ENCODE measurements at places on chromosomes 4 and X. TPM values are rescaled to one million over a fixed set of nuclear protein-coding genes. Genes with fewer than 3 reads are reported as not detected.

DNA sequence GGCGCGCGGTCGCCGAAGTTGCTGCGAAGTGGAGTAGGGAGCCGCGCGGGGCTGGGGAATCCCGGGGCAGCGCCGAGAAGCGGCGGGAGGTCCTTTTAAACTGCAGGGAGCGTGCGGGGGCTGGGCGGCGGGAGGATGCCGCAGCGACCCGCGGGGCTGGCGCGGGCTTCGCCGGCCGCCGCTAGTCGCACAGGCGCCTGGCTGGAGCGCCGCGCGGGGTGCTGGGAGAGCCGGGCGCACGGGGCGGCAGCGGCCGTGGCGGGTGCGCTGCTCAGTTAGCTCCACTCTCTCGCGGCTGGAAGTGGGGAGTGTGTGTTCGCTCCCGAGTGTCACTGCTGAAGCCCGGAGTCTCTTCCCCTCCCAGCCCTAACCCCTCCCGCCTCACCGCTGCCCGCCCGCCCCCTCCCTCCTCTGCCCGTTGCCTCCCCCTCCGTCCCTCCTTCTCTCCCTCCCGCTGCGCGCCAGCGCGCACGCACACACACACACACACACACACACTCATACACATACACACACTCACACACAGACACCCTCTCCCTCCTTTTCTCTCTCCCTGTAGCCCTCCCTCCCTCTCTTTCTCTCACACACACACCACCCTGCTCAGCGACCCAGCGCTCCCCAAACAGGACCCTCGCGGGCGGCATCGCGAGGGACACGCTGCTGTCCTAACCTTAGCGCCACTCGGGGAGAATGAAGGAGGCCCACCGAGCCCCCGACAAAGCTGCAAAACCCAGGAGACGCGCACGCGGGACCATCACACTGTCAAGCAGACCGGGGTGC is at the start of gene NDNF:
TSS of gene NDNF (minus strand) at position 312 of the 780 bp plus-strand sequence. CDS start 26,698 bp downstream, outside the sequence.
- DNase-seq, result peak; percentile 15

GRCh38 chr4:27861802-27862201 is 1001.2 kb downstream of the STIM2 start:
- no peak for DNase-seq

DNA sequence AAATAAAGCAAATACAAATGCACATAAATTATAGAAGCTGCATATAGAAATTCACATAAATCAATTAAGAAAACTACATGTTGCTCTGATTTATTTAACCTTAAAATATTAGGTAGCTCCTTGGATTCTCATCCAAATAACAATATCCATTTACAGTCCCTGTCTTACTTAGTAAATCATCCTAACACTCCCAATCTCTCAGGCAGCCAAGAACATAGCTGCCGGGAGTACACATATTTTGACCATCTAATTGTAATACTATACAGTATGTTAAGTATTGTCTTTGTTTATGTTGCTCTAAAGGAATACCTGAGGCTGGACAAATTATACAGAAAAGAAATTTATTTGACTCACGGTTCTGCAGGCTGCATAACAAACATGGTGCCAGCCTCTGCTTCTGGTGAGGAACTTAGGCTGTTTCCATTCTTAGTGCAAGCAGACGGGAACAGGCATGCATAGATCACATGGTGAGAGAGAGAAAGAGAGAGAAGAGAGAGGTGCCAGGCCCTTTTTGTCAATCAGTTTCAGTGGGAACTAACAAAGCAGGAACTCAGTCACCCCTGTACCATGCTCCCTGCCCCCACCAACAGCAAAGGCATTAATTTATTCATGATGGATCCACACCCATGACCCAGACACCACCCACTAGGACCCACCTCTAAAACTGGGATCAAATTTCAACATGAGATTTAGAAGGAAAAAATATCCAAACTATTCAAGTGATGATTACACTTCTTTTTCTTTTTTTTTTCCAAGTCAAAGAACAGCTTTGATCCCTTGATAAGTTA is 614.8 kb upstream of the TECRL start:
- DNase-seq, result no peak

- DNase-seq, result no peak
These were observed 84.1 kb downstream of the IRF2 start for GRCh38 chr4:184389978-184390900.

- no peak for DNase-seq
These were observed 2.9 kb downstream of the DOK7 start for GRCh38 chr4:3465698-3466671.

DNA sequence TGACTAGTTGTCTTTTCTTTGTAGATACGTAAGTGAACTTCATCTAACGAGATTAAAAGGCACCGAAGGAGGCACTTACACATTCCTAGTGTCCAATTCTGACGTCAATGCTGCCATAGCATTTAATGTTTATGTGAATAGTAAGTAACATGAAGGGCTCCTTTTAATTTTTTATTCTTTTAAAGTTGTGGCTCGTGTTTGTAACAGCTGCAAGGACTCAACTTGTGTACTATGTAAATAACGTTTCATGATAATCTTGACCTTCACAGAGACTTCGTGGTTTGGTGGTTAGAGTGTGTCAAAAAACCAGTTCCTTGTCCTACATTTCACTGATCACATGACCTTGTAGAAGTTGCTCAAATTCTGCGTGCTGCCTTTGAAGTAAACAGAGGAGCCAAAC is 51.6 kb downstream of the KIT start:
- DNase-seq, result no peak

GRCh38 chrX:19956923-19957322 is 33.9 kb downstream of the BCLAF3 start:
- DNase-seq, result no peak

GRCh38 chr4:138832563-138832962 is 183.0 kb upstream of the NOCT start:
- DNase-seq, result no peak

GRCh38 chrX:133746593-133746992 is 238.8 kb downstream of the GPC3 start:
- DNase-seq, result no peak

DNA sequence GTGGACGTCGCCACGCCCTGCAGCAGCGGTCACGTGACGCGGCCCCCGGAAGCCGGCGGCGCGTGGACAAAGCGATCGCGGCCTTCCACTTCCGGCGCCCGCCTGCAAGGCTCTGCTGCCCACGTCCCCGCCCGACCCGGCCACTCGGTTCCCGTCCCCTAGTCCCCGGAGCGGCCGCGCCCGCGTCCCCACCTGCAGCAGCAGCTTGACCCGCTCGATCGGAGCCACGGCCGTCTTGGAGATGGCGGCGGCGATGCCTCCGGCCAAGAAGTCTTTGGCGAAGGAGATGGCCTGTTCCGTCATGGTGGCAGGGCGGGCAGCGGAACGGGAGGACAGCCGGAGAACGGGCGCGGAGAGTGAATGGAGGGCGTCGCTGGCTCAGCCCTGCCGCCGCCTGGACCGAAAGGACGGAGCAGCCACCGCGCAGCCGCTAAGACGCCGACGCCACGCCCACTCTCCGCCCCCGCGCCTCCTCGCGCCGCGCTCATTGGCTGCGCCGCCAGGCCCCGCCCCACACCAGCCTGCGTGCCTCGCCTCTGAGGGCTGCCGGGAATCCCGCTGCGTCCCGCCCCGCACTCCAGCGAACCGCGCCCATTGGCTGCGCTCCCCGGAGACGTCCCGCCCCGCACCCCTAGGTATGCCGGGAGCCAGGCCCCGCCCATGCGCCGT is at the start of gene SLC25A6:
TSS of gene SLC25A6 (minus strand) at position 407 of the 669 bp plus-strand sequence. CDS start at position 303, 104 bp downstream.
- peak; percentile 98 for DNase-seq

DNA sequence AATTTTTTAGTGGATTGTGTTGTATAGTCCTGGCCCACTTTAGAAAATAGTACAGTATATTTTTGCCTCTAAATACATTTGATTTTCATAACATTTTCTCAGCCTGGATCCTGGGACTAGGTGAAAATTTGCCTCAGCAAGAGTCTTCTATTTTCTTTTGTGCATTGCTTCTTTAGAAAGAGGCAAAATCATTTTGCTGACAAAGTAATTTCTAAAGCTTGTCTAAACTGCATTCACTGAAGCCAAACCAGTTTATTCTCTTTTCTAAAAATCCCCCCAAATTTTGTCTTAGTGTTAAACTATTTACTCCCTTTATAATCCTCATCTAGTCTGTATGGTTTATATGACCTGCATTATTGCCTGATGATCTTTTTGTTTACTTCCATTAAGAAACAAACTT is 326.3 kb downstream of the C4orf33 start:
- no peak for DNase-seq

GRCh38 chr4:108181704-108182103 is 13.0 kb upstream of the LEF1 start:
- no peak for DNase-seq

- no peak for DNase-seq
These were observed 196.1 kb downstream of the ZNF330 start for GRCh38 chr4:141416677-141417363.

- no peak for DNase-seq
These were observed 850.6 kb downstream of the CENPC start for GRCh38 chr4:66694739-66695138.

- DNase-seq, result no peak
These were observed 35.1 kb downstream of the CYTL1 start for GRCh38 chr4:4984186-4984585.

Gene HGFAC
- 0.28 TPM for total RNA-seq

Gene WNK3
- 3.9 TPM for total RNA-seq

Gene FGD1
- 0.51 TPM for total RNA-seq

Gene SEPTIN11
- total RNA-seq, result 49.4 TPM

Gene CXorf49
- total RNA-seq, result not detected

Gene SMARCA1
- total RNA-seq, result 114 TPM

Gene SULT1E1
- total RNA-seq, result not detected

Gene VCX3A
- total RNA-seq, result not detected
